ENCODE measurements at places on chromosomes 2 and 18.

GRCh38 chr2:197838036-197838435 lies 33.6 kb downstream of the PLCL1 start:
- peak; percentile 6 for DNase-seq

DNA sequence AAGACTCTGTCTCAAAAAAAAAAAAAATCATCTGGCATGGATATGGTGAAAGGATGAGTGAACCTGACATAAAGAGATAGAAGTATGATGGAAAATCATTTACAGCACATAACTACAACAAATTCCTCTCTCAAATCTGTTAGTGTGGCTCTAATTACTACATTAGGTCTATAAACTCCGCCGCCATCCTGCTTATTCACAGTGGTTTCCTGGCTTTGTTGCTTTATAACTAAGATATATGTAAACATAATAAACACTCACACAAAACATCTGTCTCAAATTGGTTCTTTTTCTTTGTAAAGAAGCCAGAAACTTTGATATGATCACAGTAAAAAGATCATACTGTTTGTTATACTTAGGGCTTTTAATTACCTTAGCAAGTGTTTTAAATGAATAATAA lies 412.6 kb upstream of the FAM98A start:
- DNase-seq, result no peak

DNA sequence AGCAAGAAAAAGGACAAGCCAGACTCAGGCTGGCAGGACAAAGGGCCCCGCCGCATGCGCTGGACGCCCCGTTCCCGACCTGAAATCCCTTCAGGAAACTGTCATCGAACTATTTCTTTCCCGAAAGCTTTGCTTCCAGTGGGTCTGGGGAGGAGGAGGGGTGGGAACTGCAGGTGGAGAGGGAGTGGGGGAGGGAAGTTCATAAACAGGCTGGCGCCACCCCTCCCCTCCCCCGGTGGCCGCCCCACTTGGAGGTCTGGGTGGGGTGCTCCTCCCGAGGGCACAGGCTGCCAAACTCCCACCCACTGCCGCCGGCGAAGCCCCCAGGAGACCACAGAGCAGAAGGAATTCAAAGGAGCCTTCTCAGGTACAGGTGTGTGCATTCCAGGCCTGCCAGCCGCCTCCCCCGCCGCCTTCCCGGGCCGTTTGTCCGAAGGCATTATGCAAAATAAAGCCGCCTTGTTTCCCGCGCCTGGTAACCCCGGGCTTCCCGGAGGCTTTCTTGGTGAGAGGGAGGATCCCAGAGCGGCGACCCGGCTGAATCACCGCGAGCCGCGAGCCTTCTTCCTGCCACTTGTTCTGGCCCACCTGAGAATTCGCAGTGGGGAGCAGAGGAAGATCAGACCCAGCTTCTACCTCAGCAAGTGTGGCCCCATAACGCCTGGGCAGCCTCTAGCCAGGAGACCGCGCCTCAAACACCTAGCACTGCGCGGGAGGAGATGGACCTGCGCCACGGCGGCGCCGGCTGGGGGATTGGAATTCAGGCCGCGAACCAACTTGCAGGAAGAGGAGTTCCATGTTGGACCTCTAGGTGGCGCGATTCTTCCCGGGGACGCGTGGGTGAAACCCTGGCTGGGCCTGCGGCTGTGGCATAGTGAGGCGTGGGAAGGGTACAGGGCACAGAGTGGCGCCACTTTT lies 101.9 kb downstream of the FOXI3 start:
- peak; percentile 59 for DNase-seq

- no peak for DNase-seq
Measured at GRCh38 chr2:218326315-218326714, 30.3 kb upstream of the CATIP start.

DNA sequence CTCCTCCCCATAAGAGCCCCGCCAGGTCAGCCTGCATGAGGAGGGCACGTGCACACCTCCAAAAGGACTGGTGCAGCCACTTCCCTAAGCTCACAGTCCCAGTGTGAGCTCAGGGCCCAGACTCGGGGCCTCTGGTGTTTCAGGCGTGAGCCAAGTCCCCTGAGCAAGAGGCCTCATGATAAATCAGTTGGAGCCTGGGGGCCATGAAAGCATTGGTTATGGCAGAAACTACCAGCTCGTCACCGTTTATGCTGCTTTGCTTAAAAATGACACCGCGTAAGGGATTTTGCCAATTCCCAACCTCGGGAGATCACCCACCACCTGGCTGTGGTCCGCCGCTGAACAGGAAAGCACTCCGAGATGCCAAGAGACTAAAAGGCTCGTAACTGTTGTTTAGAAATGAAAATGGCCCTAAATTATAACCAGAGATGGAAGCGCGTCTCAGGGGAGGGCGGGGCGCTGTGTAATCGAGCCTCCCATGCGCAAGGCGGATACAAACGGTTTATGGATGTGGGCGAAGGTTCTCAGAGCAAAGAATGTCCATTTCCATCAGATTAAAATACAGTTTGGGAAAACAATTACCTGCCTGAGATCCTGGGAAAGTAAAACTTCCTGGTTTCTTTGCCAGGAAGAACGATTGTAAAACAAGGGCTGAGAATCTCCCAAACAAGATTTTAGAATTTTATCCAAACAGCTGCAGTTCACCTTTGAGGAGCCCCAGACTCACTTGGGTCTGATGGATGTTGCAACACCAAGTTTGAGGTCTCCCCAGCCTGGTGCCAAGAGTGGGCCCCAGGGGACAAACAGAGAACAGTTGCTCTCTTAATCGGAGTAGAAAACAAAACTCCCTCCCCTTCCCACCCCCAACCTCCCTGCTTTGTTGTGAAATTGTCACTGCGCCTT lies 141.4 kb downstream of the BCL2 start:
- DNase-seq, result no peak

DNA sequence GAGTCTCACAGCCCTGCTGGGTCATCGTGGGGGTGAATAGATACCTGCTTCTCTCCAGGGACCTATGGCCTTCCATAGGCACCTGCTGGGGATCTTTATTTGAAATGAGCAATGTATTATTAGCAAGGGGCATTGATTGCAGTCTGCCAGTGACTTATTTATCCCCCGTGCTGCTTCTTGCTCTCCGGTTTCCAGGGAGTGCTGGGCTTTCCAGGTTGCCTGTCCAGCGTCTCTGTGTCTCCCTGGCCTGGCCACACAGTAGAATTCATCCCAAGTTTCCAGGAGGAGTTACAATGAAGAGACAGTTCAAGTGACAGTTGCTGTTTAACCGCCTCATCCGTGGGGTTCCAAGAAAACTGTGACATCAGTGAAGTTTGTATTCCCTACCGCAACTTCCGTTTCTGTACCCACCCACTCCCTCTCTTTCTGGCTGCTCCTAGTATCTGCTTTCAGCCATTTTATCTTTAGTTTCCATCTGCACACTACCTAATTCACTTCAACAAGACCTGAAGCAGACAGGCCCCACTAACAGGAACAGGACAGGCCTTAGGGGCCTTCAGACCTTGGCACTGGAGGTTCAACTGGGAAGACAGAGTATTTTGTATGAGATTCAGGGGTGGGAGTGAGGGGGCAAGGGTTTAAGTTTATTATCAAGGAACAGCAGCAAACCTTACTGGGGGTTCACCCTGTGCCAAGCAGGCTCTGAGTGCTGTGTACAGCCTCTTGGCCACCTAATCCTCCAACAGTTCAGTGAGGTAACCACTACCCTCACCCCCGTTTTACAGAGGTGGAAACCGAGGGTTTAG lies 134.8 kb downstream of the PRKCE start:
- no peak for DNase-seq

GRCh38 chr2:220044383-220044782 lies 417.0 kb downstream of the SLC4A3 start:
- DNase-seq, result no peak

DNA sequence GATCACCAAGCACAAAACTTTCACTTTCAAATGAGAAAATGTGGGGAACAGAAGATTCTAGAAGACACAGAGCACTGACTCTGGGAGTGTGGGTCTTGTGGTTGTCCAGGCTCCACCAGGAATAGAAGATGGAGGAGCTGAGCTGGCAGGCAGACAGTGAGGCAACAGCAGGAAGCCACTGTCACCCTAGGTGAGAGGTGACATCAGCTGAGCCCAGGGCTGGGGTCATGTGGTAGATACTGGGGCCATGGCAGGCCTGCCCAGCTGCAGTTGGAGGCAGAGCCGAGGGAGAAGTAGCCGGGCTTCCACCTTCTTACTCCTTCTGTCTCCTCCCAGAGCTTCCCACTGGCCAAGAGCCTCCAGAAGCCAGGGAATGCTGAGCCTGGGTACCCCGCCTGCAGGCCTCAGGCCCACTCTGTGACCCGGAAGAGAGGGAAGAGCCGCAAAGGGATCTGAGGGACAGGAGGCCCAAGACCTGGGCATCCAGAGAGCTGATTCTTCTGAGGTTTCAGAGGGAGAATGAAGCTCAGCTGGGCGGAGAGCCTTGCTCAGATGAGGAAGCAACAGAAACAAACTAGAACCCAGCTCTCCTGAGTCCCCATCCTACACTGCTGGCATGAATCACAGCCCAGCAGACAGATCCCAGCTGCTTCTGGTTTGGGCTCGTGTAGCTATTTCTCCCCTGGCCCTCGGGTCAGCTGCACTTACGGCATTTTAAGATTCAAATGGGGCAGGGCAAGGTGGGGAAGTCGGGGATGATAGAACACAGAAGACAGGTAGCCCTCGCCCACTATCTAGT lies 39.8 kb upstream of the ASAP2 start:
- DNase-seq, result no peak

GRCh38 chr2:30714811-30715709 lies 92.2 kb downstream of the CAPN13 start:
- no peak for DNase-seq

DNA sequence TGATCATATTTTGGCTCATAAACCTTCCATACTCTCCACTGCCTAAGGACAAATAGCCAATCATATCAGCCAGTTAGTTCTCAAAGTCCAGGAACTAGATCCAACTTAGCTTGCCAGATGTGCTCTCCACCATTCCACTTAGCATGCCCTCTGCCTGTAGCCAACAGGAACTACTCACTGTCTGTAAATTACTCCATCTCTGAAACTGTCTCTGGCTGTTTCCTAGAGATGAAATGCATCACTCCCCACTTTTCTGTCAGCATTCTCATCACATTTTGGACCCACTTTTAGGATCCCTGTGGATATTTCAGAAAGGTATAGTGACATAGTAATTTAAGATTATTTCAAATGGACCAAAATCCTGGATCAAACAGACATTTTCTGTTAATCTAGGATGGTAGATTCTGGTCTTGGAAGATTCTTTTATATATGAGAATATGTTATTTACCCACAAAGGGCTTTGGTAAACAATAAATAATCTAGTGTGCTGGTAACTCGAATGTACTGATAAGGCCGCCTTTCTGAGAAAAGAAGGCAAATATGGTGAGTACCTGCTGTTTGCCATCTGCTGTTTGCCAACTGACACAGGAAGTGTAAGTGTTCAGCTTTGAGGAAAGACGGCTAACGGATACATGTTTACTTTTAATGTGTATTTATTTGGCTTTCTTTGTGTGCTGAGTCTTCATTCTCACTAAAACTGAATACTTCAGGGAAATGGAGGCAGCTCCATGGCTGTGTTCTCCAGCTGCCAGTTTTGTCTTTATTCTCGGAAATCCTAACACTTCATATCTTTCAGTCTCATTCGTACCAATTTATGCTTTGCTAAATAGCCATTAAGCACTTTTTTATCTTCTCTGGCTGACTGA lies 79.5 kb downstream of the EVA1A start:
- no peak for DNase-seq

DNA sequence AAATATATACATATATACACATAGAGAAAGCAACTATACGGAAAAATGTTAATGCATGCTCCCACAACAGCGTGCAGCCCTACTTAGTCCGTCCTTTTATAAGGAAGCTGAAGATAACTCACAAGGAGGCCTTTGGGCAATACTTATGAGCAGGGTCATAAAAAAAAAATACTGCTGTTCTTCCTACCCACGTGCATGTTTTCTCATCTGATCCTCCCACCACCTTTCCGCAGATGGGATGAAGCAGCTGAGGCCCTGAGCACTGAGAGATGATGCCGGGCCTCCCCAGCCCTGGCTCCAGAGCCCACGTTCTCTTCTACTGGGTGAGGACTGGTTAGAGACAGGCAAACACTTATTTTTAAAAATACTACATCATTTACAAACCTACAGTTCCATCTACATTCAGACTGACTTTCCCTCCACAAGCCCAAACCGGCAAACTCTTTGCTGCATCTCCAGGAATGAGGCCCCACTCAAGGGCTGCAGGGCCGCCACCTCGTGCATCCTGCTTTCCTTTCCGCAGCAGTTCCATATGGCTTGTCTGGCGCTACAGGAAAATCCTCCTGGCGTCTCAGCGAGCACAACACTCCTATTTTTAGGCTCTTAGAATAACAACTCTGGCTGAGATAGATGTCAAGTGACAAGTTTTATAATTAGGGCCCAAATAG lies 41.6 kb downstream of the TBC1D8 start:
- no peak for DNase-seq

- DNase-seq, result no peak
Measured at GRCh38 chr2:158071018-158071417, 30.7 kb upstream of the UPP2 start.

GRCh38 chr2:37781028-37781427 lies 109.6 kb upstream of the CDC42EP3 start:
- DNase-seq, result no peak

GRCh38 chr2:232013701-232014353 lies 52.3 kb downstream of the DIS3L2 start:
- no peak for DNase-seq

DNA sequence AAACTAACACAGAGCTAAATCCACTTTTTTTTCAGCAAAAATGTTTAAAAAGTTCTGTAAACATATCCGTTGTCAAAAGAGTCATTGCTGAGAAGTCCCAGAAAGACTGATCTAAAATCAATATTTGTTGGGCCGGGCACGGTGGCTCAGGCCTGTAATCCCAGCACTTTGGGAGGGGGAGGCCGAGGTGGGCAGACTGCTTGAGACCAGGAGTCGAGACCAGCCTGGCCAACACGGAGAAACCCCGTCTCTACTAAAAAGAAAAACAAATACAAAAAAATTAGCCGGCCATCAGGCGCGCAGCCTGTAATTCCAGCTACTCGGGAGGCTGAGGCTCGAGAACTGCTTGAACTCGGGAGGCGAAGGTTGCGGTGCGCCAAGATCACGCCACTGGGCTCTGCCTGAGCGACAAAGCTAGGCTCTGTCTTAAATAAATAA lies 1.4 kb downstream of the OLA1 start:
- DNase-seq, result no peak

Data from stimulated activated CD4-positive, alpha-beta T cell treated with anti-CD3 and anti-CD28 coated beads, Interleukin-1b, Interleukin-23, amount 100 ng/mL, for 24 hours (primary cell).